A172 (cell line): ENCODE measurements at places on chromosomes 5 and 9.
A peak's percentile ranks its signal among the peaks of the same experiment; 100 is the strongest.

- DNase-seq = no peak
Measured at GRCh38 chr9:72589667-72590521, 68.5 kb downstream of the TMC1 start.

DNA sequence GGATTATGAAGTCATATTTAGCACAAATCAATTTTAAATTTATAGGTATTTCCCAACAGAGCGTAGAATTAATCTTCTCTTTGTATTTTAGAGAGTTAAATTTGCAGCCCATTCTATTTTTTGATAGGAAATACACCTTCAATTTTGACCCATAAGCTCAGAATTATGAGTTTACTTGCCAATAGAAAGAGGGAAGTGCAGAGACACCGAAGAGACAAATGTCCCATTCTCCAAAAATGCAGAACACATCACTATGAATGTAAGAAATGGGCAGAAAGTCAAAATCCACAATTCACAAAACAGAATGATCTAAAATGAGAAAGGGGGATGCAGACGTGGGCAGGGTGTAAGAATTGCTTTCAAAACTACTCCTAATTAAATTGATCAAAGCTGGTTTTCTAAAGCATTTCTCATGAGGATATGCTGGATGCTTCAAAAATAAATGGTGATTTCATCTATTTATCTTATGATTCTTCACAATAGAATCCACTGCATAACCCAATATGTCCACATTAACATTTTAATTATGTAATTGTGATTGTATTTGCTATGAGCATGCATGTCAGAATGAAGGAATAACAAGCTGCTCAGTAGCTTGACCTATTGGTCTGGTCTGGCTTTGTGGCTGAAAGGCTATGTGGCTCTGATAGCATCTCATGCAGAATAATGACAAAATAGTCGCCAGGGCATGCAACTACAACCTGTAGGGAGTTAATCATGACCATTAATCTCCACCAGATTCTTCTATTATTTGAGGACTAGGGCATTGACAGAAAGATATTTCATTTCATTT, 550.1 kb upstream of the CDH18 start:
- no peak for DNase-seq

- DNase-seq = peak; percentile 25
Measured at GRCh38 chr5:71810023-71810422, 90.9 kb downstream of the CARTPT start.

DNA sequence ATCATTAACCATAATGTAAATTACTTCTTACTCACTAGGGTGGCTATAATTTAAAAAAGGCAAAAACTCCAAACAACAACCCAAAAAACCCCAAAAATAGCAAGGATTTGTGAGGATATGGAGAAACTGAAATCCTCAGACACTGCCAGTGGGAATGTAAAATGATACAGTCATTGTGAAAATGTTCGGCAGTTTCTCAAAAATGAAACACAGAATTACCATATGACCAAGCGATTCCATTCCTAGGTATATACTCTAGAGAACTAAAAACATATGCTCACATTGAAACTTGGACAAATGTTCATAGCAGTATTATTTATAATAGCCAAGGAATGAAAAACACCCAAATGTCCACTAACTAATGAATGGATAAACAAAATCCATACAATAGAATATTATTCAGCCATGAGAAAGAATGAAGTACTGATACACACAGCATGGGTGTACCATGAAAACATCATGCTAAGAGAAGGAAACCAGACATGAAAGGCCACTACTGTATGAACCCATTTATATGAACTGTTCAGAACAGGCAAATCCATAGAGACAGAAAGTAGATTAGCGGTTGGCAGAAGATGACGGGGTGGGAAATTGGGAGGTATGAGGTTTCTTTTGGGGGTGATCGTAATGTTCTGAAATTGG, 119.1 kb downstream of the MAPKAP1 start:
- DNase-seq = no peak

- no peak for DNase-seq
Measured at GRCh38 chr5:89983216-89983615, 426.3 kb downstream of the CETN3 start.

GRCh38 chr9:111029260-111029659, 9.0 kb downstream of the LPAR1 start:
- DNase-seq = no peak

DNA sequence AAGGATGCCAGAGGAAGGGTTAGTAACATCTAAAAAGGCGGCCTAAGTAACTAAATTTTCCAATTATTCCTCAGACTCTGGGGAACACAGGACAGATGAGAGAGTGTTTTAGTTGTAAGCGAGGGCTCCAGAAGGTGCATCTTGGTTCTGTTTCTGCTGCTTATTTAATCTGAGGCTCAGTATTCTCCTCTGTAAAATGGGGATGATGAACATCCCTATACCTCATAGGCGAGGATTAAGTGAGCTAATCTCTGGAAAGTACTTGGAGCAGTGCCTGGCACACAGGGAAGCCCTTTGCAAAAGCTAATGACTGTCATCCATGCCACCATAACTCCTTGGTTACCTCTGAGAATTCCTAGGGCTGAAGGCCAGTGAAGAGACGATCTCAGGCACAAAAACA, 59.0 kb downstream of the SHB start:
- DNase-seq = no peak
